NCI-H2171 (cell line): ENCODE measurements at places on chromosomes 7 and 10.

GRCh38 chr10:70309661-70310060, 25.9 kb upstream of the NPFFR1 start:
- no peak for DNase-seq

GRCh38 chr10:96152437-96152836, 22.3 kb downstream of the ZNF518A start:
- no peak for DNase-seq

GRCh38 chr10:96233959-96234358, 37.4 kb downstream of the BLNK start:
- DNase-seq, result no peak

GRCh38 chr10:96281444-96282029, 10.2 kb upstream of the BLNK start:
- DNase-seq, result no peak

DNA sequence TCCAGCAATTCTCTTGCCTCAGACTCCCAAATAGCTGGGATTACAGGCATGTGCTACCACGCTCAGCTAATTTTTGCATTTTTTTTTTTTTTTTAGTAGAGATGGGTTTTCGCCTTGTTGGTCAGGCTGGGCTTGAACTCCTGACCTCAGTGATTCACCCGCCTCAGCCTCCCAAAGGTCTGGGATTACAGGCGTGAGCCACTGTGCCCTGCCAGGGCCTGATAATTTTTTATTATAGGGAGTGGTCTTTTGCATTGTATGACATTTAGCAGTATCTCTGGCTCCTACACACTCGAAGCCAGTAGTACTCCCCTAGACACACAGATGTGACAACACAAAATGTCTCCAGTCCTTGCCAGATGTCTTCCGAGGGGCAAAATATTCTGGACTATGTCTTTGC, 124.0 kb downstream of the DKK1 start:
- no peak for DNase-seq

DNA sequence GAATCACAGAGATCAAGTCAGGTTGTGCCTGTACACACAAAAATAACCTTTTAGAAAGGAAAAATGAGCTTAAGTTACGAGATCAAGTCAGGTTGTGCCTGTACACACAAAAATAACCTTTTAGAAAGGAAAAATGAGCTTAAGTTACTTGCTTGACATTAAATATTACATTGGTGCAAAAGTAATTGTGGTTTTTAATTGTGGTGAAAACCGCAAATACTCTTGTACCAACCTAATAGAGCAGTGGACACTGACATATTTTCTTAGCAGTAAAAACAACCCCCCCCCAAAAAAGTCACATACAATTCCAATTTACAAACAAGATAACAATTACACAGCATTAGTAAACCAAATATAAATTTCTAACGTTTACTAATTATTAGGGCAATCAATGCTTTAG, 595.6 kb downstream of the GRM8 start:
- DNase-seq, result no peak

GRCh38 chr7:107982918-107983389, 20.0 kb downstream of the LAMB1 start:
- no peak for DNase-seq

DNA sequence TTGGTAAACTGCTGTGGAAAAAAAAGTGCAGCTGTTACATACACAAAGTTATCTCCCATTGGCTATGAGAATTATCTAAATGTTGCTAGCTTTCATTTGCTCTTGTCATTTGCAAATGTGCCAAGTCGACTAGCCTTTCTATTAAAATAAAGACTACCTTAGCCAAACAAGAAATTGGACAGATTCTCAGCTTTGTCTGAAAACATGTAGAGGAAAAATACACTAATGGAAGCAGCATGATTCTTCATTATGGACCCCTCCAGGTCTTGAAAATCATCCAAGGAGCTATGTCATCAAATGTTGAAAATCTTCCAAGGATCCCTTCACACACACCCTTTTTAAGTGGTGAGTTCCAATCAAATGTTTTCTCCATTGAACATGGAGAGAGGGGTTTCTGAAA, 237.7 kb downstream of the ETV1 start:
- no peak for DNase-seq

DNA sequence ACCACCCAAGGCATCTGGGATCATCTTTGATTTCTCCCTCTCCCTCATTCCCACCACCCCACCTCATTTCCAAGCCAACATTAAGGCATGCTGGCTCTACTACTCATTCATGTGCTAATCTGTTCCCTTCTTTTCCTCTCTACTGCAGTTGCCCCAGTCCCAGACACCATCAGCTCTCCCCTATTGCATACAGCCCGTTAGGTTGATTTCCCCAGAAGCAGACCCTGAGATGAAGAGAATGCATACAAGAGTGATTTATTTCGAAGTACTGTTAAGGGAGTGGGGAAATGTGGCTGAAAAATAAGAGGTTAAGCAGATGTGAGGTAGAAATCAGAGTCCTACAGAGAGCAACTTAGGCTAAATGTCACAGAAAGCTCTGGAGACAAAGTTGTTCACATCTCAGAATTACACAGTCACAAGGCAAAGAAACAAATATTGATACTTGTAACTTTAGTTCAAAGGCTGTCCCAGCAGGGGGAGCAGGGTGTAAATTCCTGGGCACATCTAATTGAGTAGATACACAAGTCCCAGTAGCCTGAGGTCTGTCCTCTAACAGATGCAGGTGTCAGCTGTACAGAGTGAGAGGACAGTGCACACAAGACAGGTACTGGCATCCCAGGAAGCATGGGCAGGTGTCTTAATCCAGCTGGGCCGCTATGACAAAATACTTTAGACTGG, 20.9 kb downstream of the AKR1D1 start:
- DNase-seq, result no peak

DNA sequence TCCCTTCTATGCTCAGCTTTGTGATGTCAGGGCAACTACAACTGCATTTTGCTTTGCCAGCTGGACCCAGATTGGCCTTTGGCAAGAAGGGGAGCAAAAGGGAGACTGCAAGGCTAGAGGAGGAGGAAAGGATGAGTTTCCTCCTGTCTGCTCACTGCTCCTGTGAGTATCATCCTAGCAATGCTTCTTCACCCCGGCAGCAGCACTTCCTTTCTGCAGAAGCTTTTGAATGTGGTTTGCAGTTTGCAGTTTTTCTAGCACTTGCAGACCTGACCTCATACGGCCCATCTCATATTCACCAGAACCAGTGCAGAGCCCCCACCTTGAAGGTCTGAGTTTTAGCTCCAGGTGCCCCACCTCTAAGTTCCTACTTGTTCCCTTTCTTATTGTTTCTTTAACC, 14.8 kb downstream of the C7orf33 start:
- DNase-seq, result no peak

DNA sequence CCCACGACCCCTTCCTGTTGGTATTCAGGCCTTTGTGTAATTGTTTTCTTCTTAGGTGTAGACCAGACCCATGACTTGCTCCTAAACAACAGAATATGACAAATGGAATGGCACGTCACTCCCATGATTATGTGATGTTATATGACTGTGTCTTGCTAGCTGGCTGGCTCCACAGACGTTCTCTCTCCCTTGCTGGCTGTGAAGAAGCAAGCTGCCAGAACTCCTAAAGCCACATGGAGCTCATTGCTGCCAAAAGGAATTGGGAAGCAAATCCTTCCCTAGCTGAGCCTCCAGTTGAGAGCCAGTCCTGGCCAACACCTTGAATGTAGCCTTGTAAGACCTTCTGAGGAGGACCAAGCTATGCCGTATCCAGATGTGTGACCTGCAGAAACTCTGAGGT, 74.2 kb downstream of the RAB18 start:
- no peak for DNase-seq

DNA sequence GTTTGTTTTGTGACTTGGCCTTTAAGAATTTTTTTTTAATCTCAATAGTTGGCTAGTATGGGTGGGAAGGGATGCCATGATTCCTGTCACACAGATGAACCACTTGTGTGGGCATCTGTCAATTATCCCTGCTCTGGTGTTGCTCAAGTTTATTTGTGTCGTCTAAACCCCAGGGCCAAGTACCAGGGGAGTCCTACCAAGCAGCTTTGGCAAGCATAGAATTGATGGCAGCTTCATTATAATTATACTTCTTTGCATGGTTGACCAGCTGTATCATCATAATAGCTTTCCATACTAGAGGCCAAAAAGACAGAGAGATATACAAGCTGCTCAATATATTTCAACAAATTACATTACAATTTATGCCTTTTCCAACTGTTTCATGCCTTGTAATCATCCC, 30.4 kb downstream of the SUGCT start:
- DNase-seq, result no peak

- no peak for DNase-seq
Measured at GRCh38 chr7:132213583-132213982, 362.7 kb downstream of the PLXNA4 start.

DNA sequence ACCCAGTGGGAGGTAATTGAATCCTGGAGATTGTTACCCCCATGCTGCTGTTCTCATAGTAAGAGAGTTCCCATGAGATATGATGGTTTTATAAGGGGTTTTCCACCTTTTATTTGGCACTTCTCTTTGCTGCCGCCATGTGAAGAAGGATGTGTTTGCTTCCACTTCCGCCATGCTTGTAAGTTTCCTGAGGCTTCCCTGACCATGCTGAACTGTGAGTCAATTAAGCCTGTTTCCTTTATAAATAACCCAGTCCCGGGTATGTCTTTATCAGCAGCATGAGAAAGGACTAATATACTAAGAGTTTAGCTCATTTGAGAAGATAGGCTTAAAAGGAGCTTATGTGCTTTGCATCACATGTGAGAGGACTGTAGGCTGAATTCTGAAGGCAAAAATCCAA, 29.3 kb downstream of the TMEM248 start:
- DNase-seq, result no peak

DNA sequence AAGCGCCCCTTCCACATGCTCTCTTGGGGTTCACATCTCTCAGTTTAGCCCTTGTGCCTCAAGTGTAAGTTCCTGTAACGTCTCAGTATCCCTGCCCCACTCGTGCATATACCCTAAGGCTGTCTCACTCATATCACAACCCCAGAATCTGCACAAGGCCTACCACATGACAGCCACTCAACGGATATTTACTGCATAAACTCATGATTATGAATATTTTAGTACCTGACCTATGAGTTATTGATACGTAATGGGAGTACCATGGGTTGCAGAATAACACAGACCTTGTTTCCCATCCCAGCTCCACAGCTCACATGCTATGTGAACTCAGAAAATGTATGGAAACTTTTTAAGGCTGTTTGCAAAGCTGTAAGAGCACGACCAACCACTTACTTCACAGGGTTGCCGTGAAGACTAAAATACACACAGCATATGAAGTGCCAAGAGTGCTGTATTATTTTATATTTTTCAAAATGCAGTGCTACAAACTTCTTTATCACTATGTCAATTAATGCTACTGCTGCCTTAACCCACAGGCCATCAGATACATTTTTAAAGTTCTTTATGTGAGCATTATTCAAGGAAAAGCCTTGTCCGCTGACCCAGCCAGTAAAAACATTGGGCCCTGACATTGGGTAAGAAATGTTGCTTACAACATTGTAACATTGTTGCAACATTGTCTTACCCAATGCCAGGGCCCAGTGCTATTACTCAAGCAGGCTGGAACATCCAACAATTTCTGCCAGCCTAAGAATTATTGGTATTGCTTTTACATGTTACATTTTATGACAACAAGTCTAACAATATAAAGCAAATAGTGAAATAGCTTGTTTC, 97.2 kb downstream of the JAZF1 start:
- no peak for DNase-seq

GRCh38 chr7:27185013-27185853, at the start of gene HOXA11:
Gene HOXA11, minus strand, starts transcription at chr7:27185232. Its CDS starts 88 bp downstream, at chr7:27185144.
- DNase-seq, result peak; percentile 67

DNA sequence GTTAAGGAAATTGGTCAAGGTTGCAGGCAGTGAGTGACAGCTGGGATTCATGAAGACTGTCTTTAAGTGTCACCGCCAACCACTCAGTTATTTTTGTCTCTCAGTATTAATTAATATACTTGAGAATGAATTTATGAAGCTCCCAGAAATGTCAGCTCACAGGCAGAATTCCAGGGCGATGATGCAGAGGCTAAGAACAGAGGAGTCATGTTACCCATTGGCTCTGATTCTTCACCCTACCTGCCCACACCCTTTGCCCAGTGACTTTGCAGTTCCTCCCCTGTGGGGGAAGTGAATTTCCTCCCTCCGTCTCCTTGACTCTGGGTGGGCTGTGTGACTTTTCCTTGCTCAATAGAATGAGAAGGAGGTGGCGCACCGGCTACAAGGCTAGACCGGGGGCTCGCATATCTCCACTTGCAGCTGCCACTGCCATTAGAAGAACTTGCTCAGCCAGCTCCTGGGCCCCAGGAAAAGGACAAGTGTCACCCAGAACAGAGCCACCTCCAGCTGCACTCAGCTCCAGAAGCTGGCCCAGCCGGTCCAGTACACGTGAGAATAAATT, 157.1 kb upstream of the PRKCQ start:
- no peak for DNase-seq

DNA sequence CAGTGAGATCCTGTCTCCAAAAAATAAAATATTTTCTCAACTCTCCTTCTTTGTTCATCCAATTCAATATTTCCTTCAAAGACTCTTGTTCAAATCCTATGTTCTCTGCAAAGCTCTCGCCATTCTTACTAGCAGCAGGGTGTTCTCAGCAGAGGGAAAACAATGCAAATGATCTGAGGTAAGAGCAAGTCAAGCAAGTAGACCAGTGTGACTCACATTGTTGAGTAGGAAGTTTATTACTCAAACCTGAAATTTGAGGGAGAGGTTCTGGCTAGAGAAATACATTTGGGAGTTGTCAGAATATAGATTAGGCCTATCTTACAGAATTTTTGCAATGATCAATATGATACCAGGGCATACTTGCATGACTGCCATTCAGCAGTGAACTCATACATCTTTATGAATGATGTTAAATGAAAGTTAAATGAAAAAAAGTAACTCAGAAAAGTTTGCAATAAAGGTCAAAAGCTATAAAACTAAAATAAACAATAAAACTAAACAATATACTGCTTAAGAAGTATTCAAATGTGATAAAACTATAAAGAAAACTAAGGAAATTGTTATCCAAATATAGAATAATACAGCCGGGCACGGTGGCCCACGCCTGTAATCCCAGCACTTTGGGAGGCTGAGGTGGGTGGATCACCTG, 5.8 kb downstream of the IDE start:
- no peak for DNase-seq
